ENCODE measurements at places on chromosomes 5 and 9.

GRCh38 chr5:171702135-171702770 lies 83.4 kb upstream of the SMIM23 start:
- no peak for DNase-seq

DNA sequence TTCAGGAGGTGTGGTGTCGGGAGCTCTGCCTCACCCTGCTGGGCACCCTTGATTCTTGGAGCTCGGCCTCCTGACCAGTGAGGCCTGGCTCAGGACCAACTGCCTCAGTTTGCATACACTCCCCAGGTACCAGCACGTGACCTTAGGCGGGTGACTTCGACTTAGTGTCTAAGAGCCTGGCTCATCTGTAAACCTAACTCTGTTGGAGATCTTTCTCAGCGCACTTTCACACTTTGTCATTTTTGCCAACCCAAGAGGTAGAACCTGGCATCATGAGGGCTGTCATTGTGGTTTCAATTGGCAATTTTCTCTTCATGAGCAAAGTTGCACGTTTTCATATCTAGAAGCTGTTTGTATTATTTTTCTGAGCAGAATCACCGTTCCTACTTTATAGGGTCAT lies 13.4 kb upstream of the WNK2 start:
- no peak for DNase-seq

GRCh38 chr9:124248066-124248465 lies 9.7 kb upstream of the NEK6 start:
- DNase-seq: no peak

DNA sequence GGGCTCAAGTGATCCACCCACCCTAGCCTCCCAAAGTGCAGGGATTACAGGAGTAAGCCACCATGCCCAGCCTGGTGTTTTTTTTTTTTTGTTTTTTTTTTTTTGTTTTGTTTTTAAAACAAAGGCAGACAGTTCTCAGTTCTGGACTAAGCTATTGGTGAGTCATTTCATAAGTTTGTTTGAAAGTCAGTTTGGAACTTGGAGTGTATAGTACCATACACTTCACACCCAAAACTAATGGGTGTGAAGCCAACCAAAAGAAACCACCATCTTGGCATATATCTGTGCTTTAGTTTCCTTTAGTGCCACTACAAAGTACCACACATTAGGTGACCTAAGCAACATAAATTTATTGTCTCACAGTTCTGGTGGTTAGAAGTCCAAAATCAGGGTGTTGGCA lies 13.4 kb downstream of the MAST4 start:
- DNase-seq: no peak

DNA sequence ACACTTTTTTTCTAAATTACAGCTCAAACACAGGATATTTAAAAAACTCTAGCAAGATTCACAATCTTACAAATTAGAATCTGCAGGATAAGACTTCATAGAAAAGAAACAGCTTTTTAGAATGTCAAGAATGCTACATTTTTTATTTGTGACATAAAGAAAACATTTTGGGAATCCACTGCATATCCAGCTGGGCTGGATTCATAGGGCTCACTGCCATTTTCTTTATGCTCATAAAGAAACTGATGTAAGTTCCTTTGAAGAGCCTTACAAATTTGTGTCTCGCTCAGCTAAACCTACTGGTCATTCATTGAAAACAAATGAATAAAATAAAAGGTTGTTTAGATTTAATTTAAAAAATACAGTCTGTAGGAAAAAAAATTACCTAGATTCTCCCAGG lies 332.3 kb downstream of the TRPM3 start:
- DNase-seq: no peak

- DNase-seq: no peak
These were observed 306.2 kb downstream of the PIK3R1 start for GRCh38 chr5:68521776-68522175.

DNA sequence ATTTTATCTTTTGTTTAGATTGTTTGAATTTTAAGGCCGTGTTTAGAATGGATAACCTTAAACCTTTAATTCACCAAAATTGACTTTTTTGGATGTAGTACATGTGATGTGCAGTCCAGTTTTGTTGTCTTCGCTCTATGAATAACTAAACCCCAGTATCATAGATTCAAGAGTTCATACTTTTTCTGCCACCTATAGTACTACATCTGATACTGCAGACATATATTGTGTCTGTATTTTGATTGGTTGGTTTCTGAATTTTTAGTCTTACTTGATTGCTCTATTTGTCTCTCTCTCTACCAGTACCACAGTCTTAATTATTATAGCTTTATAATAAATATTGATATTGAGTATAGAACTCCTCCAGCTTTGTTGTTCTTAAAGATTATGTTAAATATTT lies 58.1 kb downstream of the PPIP5K2 start:
- no peak for DNase-seq

DNA sequence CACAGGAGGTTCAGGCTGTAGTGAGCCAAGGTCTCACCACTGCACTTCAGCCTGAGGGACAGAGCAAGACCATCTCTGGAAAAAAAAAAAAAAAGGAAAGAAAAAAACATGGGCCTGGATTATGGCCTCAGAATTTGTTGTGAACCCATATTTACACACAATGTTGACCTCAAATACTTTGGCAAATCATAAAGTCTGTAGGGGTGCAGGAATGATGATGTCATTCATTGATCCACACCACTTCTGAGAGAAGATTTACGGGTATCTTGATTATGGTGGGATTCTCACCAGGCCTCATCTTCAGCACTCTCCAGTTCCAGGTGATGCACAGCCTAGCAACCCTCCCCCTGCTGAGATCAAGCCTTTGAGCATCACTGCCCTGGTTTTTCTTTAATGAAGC lies 156.9 kb downstream of the CDH6 start:
- DNase-seq: no peak

- DNase-seq: no peak
These were observed 21.1 kb downstream of the SPOCK1 start for GRCh38 chr5:137478043-137478442.

DNA sequence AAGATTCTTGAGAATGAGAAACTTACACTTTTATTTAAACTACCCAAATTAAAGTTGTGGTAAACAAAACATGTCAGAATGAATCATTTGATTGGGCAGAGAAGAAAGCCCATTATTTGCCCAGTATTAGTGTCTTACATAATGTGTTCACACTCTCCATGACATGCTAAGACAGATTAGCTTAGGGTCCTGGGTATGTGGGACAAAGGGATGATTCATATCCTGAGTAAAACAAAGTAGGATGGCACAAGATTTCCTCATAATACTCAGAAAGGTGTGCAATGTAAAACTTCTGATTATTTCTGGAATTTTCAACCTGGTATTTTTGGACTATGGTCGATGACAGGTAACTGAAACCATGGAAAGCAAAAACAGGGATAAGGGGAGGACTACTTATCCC lies 183.9 kb upstream of the POU5F2 start:
- no peak for DNase-seq

GRCh38 chr5:110900829-110901228 lies 162.0 kb downstream of the SLC25A46 start:
- DNase-seq: no peak

GRCh38 chr5:67215519-67216471 lies 19.2 kb upstream of the CD180 start:
- no peak for DNase-seq

GRCh38 chr9:99069546-99069945 lies 35.4 kb upstream of the TGFBR1 start:
- DNase-seq: no peak

DNA sequence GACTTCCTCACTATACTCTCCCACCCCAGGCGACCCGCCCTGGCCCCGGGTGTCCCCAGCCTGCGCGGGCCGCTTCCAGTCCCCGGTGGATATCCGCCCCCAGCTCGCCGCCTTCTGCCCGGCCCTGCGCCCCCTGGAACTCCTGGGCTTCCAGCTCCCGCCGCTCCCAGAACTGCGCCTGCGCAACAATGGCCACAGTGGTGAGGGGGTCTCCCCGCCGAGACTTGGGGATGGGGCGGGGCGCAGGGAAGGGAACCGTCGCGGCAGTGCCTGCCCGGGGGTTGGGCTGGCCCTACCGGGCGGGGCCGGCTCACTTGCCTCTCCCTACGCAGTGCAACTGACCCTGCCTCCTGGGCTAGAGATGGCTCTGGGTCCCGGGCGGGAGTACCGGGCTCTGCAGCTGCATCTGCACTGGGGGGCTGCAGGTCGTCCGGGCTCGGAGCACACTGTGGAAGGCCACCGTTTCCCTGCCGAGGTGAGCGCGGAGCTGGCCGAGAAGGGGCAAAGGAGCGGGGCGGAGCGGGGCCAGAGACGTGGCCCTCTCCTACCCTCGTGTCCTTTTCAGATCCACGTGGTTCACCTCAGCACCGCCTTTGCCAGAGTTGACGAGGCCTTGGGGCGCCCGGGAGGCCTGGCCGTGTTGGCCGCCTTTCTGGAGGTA lies 2.1 kb downstream of the CA9 start:
- DNase-seq: no peak

DNA sequence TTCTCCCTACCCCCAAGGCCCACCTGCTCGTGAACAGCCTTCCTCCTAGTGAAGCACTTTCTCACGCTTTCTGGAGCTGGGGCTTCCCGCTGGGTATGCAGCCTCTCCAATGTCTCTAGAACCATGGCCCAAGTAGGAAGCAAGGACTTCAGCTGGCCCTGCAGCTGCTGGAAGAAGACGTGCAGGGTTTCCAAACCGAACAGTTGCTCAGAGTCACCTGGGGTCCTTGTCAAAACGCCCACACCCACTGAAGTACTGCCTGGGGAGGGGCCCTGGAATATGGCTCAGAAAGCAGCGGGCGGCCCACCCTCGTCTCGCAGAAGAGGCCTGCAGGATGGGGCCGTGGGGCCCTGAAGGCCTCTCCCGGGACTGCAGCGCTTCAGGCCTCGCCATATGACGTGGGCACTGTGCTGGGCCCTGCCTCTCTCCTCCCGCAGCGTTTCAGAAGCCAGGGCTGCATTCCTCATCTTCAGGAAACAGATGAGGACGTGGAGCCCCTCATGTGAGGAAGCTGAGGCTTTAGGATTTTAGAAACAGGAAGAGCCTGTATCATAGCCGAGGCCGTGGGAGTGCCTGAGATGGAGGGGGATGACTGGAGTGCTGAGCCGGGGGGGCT lies 116.0 kb upstream of the LMX1B start:
- no peak for DNase-seq

GRCh38 chr9:127495884-127496555 lies 44.7 kb downstream of the LRSAM1 start:
- no peak for DNase-seq

- peak; percentile 8 for DNase-seq
These were observed 79.6 kb downstream of the CYFIP2 start for GRCh38 chr5:157345485-157345884.

DNA sequence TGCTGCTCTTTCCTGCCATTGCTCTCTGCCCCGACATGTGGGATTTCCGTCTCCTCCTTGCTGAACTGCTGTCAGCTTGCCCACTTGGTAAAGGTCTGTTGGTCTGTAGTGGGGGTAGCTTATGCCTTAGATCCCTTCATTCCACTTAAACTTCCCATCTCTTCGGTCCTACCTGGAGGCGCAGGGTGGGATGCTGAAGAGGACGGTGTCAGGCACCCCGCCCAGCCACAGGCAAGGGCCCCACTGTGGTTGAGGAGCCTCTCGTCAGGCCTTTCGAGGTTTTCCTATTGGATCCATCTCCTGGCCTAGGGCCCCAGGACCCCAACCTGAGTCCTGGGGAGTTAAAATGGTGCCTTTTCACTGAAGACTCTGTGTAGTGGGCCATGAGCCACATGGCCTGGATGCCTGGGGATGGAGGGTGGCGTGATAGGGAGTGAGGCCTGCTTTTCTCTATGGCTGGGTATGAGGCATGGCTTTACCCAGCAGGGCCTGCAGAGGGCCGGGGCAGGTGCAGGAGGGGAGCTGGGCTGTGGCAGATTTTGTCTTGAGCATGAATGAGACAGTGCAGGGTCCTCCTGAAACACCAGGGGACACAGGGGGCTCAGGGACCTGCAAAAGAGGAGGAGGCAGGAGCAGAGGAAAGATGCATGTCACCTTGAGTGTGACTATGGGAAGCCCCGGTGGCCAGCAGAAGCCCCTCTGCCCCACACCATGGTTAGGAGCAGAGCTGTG lies 25.8 kb upstream of the RNF130 start:
- no peak for DNase-seq

GRCh38 chr9:91181541-91181940 lies 180.2 kb downstream of the AUH start:
- no peak for DNase-seq

DNA sequence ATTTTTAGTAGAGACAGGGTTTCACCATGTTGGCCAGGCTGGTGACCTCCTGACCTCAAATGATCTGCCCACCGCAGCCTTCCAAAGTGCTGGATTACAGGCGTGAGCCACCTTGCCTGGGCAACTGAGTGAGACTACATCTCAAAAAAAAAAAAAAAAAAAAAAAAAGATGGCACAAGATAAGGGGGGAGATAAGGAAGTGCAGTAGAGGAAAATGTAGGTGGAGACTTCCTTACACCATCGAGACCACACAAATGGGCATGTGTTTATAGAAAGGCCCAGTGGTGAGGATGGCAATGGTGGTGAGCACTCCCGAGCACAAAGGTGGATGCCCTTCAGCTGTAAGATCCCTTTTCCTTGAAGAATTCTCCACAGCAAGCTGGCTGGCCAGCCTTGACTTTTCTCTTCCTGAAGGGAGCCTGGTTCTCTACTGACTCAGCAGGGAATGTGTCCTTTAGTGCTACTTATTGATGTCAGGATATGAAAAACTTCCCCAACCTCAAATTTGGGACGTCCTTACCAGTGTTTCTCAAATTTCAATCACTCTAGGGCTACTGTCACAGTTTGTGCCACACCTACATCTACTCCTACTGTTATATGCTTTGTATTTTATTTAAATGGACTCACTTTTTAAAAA lies 28.2 kb downstream of the ERGIC1 start:
- DNase-seq: no peak

DNA sequence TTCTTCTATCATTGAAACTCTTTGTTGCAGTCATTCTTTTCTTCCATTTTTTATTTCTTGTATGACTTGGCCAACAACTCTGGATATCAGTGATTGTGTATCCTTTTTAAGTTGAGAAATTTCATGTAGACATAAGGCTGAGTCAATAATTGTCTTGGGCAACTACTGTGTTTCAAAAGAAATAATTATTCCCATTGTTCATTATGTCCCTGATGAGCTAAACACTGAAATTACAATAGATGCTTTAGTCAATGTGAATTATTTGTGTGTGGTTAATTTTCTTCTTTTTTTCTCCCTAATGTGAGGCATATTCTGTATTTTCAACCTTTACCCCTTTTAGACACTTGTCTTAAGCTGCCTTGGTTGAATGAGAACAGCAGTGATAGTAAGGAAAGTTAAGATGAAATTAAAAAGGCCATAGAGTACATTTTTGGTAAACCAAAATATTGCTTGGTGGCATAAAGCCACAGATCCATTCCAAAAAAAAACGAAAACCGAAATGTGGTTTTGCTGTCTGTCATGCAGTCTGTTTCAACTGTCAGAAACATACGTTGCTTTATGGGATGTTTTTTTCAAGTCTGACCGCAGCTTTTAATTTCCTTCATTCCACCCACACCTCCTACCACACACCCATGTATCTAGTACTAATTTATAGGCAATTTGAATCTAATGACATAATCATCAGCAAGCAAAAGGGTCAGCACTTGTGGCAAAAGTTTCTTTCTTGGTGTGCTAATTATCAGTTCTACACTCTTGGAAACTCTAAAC lies 21.1 kb downstream of the TLE4 start:
- DNase-seq: no peak

- DNase-seq: no peak
These were observed 29.2 kb upstream of the ARHGEF28 start for GRCh38 chr5:73596705-73597328.

- DNase-seq: no peak
These were observed 572.9 kb downstream of the ACTL7B start for GRCh38 chr9:108282872-108283271.

Measured in hypothalamus (tissue), 51 donors.